ENCODE measurements at places on chromosomes 5 and 9. TPM values are rescaled to one million over a fixed set of nuclear protein-coding genes. Genes with fewer than 3 reads are reported as not detected.
A peak's percentile ranks its signal among the peaks of the same experiment; 100 is the strongest.

DNA sequence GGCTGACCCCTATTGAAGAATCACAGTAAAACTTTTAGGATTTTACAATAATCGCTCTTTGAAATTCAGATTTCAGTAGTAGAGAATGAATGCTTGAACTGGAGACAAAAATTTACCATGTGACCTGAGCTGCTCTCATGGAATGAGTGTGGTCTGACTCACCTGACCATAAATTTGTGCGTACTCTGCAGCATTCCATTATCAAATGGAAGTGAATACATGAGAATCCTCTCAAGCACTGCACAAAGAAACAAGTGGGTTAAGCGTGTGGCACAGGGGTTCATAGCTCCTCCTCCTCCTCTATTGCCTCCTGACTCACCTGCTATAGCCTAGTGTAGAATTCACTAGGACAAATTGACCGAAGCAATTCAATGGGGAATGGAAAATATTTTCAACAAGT is 269.8 kb upstream of the CDH9 start:
- no peak for DNase-seq

- DNase-seq: no peak
Observed at GRCh38 chr5:82975812-82976211, 101.4 kb downstream of the TMEM167A start.

DNA sequence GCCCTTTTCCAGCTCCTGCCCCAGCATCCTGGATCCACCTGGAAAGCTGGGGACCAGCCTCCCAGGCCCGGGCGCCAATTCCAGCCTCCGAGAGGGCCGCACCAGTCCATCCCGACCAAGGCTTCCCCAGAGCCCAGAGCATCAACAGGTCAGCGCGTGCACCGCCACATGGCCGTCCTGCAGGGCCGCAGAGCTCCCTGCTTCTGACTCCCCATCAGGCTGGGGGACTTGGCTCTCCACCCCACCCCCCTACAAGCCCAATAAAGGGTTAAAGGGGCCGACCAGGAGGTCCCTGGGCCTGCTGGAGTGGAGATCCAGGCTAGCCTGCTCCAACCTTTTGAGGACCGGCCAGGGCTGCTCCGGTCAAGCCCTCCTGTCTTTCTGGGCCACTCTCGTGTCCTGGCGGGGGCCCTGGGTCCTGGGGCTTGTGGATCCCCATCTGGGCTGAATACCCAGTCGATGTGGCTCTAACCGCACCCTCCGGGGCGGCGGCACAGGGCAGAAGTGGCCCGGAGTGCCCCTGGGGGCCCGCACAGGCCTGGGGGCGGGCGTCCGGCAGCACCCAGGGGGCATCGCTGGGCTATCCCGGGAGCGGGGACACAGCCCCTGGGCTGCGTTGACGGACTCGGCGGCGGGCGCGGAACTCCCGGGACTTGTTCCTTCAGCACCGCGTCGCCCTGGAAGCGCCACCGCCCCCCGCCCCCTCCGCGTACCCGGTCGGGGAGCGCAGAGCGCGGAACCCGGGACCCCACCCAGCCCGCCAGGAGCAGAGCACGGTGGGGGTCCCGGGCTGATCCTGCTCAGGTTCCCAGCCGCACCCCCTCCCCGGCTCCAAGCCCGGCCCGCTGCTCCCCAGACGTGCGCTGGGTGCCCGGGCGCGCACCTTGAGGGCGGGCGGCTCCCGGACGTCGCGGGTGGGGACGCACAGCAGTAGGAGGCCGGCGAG is 590 bp downstream of the ENTPD2 start:
- DNase-seq: no peak

DNA sequence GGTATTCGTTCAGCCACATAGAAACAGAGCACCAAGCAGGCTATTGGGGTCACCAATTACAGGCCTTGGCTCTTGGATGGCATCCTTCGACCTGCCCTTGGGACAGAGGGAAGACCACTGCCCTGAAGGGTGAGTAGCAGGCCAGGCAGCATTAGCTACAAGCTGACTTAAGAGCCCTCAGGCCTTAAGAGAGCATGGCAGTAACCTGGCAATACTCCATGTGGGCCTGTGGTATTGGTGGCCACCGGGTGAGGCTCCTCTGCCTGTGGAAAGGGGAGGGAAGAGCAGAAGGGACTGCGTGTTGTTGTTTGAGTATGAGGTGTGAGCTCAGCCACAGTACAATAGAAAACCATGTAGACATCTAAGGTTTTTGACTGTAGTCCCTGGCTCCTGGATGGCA is 170.6 kb downstream of the MCTP1 start:
- no peak for DNase-seq

DNA sequence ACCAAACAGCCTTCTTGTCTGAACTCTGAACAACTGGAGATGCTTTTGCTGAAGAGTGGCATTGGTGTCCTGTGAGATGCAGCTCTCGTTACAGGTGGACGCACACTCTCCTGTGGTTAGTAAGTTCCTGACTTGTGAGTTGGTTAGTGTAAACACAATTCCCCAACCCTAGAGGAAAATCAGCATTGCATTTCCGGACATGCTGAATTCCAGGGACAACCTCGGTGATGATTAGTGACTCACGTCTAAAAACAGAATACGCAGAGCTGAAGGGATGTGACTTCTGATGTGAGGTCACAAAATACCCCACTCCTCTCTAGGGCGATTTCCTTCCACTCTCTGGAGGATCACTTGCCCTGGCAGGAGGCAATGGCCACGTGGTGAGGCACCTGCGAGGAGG is 5.0 kb downstream of the OR2V2 start:
- DNase-seq: no peak

DNA sequence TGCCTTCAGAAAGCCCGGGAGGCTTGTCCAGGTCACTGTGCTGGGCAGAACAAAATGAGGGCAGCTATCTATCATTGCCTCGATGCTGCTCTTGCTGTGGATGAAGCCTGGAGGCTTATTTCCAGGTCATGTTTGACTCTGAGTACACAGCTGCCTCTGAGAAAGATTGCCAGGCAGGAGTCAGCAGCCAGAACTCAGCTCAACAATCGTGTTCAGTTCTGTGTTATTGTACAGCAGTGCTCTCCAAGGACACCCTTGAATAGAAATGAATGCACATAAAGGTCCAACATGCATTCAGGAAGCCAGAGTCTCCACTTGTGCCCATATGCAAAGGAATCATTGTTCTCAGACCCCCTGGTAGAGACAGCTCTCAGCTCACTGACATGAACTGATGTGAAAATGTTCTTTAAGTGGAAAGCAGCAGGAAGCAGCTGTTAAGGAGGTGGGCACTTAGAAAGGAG is 61.7 kb upstream of the ZFR start:
- DNase-seq: no peak

DNA sequence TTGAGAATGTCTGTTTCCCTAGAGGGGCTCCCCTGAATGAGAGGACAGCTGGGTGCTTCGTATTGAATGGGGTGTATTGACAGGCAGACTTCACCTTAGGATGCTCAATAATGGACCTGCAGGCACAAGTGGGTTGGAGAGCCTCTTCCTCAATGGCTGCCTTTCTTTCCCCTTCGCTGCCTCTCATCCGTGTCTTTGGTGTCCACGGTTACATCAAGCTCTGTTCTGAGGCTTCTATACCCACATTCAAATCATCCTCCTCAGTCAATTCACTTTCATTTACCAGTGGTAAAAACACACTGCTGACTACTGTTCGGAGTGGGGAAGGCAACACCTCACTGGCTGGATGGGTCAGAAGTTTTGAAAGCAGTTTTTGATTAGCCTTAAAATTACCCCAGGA is 20.6 kb downstream of the LIX1 start:
- no peak for DNase-seq

DNA sequence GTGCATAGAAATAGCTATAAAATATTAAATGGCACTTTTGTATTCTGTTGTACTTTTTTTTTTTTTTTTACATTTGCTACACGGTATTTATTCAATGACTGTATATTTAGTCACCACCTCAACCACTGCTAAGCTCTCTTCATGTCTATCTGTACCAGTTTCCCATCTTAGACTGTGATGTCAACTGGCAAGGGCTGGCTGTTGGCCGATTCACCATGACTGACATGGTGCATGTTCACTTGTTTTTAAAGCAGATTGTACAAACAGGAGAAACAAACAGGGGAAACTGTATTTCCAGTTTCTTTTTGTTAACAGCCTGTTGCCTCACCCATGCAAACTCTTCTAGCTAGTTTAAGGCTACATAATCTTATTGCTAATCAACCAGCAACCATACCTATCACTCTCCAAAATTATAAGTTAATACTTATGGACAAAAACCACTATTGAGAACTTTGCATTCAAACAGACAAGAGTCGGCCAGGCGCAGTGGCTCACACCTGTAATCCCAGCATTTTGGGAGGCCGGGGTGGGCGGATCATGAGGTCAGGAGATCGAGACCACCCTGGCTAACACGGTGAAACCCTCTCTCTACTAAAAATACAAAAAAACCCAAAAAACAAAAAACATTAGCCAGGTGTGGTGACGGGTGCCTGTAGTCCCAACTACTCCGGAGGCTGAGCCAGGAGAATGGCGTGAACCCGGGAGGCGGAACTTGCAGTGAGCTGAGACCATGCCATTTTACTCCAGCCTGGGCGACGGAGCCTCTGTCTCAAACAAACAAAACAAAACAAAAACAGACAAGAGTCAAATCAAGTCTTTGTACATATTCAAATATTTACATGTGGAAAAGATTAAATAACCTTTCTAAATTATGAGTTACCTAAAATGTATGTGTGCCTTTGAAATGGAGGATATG is 13.2 kb downstream of the ZFAND5 start:
- no peak for DNase-seq

- no peak for DNase-seq
Observed at GRCh38 chr9:106775960-106776359, 87.0 kb upstream of the ZNF462 start.

DNA sequence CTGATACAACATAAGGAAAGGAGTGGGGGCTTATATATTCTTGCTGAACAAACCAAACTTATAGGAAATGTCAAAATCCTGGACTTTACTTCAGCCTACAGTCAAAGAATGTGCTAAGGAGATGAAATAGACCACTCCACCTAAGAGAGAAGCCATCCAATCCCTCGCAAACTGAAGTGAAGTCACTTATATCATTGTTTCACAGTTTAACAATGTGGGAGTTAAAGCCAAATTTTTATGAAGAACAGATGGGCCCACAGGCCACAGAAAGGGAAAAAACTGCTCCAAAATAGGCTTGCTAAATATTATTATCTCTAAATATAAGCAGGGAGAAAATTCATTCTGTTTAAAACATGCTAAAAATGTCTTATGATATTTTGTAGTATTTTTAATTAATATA is 233.3 kb downstream of the GAS1 start:
- DNase-seq: no peak

DNA sequence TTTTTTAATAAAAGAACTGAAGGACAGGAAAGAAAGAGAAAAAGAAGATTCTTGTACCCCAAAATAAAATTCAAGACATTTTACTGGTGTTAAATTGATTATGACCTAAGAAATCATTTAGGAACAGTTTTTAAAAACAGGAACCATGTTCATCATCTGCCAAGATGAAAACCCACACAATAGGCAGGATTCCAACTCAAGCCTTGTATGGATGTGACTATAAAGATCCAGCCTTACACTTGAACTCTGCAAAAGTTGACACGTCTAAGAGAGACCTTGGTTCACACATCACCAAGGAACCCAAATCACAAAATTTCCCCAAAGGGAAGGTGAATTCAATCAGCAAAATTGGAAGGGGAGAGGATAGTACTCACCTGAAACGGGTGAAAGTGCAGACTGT is 82.6 kb downstream of the SMIM23 start:
- DNase-seq: no peak

DNA sequence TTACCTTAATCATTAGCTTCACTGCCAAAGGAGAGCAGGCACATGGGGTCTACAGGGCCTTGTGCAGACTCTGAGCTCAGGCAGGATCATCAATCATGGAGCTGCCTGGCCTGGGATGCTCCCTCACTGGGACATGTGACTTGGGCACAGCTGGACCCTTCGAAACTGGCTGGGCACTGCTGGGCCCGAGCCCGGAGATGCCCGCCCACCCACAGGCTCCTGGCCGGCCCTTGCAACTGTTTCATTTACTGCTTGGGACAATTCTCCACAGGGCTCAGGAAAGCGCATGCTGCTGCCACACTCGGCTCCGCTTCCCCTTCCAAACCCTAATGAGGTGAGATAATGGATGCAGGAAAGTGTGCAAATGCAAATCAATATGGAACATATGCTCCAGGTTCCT is 387.5 kb downstream of the TRIM36 start:
- no peak for DNase-seq

DNA sequence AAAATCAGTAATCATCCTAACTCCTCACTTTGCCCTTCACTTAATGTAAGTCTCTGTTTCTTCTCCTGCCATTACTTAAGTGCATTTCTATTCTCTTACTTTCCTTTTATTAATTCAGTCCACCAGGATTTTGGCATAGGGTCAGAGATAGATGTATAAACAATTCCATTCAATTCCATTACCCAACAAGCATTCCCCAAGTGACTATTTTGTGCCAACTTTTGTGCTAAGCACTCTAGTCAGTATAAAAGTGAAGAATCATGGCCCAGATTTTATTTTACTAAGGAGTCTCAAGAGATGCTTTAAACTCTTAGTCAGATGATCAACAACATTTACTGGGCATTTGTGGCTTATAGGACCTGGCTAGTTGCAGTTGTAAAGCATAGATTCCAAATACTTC is 159.3 kb downstream of the DMAC1 start:
- DNase-seq: no peak

DNA sequence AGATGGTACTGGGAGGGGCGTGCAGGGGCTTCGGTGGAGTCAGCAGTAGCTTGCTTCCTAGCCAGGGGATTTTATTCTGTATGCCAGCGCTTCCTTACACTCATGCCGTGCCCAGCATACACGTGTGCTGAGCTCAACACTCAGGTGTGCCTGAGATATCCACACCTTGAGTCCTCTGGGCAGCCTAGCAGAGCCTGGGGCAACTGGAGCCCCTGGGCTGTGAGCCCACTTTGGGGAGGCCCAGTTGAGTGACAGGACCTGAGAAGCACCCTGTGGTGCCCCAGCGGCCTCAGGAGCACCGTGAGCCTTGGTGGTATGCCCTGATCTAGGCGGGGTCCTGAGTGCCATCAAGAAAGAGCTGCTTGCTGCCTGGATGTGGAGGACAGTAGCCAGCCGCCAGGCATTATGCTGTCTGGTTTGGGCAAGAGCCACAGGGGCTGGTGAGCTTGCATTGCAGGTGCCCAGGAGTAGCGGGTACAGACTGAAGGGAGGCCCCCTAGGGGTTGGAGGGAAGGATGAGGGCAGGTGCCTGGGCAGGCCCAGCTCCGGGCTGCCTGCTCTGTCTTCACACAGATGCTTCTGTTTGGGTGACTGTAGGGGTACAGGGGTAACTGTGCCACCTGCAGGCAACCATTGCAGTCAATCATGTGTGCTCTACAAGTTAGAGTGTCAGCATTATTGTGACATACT is 42.9 kb downstream of the BNIP1 start:
- peak; percentile 3 for DNase-seq

DNA sequence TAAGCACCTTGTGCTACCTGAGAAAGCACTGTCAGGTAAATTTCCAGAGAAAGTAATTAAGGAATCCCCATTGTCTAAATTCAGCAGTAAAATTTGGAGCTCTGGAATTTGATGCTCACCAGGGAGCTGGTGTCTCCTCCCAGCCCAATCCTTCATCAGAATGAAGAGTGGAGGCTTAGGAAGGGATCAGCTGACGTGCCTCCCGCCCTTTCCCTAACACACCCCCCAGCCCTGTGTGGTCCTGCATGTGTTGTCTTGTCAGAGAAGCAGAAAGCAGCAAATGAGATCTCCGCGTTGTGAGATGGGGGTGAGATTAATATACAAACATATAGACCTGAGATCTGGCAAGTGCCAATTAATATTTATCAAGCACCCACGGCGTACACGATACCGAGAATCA is 26.9 kb upstream of the BARHL1 start:
- DNase-seq: no peak

S100Z gene
- 1.6 TPM for polyA plus RNA-seq

TAL2 gene
- 0.32 TPM for polyA plus RNA-seq

IL5 gene
- polyA plus RNA-seq: 0.43 TPM

ARHGEF37 gene
- 2.5 TPM for polyA plus RNA-seq

ZFP37 gene
- polyA plus RNA-seq: 2.4 TPM

All from thymus (tissue), 14 donors.